ENCODE measurements at places on chromosomes 7 and 10. TPM values are rescaled to one million over a fixed set of nuclear protein-coding genes. Genes with fewer than 3 reads are reported as not detected.

Gene TMEM176B
- not detected for total RNA-seq

Gene AIFM2
- 2.8 TPM for total RNA-seq

Gene CALCR
- not detected for total RNA-seq

Gene PDZD7
- total RNA-seq: 1.3 TPM
